ENCODE measurements at places on chromosomes 7 and 10.

DNA sequence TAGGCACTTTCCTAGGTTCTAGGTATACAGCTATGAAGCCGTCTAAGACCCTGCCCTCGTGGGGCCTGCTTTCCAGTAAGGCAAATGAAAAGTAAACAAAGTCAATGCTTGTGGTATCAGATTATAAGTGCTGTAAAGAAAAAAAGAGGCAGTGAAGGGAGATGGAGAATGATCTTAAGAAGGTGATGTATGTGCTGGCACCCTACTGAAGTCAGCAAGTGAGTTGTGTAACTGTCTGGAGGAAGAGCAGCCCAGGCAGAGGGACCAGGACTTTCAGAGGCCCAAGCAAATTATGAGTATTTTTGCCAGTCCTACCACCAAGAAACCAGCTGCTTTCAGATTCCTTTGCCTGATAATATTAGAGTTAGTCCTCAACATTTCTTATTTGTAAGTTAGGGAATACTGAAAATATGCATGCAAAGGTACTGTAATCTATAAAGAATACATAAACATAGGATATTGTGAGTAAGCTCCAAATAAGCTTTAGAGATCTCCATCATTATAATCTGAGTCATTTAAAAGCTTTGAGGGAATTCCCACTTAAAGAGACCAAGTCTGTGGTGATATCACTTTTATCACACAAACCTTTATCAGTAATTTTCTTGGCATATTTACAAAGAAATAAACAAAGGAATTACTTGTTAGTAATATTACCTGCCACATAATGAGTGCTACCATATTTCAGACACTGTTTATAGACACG is 329.2 kb upstream of the LRGUK start:
- no peak for DNase-seq

GRCh38 chr10:77641788-77642397 is 4.3 kb upstream of the KCNMA1 start:
- DNase-seq = peak; percentile 59

GRCh38 chr7:130224210-130224609 is 16.6 kb downstream of the SSMEM1 start:
- DNase-seq = no peak

DNA sequence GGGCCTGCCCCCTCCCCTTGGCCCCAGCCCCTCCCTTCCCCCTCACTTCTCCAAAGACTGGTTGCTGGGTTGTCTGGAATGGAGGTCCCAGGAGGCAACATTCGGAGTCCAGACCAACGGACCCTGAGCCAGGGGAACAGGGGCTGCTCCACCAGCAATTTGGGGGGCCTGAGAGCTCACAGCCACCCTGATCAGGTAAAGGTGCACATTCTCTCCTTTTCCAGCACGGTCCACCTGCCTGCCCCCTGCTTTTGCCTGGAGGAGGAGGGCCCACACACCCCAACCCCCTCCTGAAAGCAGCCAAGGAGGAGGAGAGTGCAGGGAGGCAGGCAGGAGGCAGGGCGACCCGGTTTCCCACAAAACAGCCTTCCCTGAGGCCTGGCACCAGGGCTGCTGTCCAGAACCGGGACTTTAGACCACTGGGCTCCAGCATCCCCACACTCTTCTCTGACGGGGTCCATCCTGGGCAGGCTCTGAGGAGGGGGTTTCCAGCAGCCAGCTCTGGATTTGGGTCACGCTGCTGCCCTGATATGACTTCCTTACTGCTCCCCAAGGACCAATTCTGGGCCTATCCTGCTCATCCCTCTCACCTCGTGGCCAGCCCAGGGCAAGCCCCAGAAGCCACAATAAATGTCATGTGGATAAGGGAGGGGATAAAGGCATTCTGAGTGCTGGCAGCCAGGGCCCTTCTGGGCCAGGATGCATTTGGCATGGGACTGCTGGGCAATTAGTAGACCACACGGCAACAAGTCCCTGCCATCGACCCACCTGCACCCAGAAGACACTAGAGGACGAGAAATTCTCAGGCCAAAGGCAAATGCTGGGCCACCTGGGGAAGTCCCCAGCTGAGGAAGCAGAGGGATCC is 1.1 kb upstream of the CAMK2B start:
- no peak for DNase-seq

DNA sequence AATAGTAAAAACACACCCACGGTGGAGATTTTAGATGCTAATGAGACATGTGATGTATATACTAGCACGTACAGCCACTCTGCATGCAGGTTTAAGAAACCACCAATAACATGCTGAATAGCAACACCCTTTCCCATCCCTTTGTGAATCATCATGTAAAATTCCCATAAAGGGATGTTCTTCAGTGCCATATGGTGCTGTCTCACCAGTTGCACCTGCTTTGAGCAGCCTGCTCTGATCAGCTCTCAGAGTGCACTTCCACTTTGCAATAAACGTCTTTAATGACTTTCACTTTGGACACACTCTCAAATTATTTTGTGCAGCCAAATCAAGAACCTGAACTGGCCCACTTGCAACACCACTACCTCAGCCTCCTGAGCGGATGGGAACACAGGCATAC is 615.0 kb downstream of the ANKRD7 start:
- DNase-seq = no peak

DNA sequence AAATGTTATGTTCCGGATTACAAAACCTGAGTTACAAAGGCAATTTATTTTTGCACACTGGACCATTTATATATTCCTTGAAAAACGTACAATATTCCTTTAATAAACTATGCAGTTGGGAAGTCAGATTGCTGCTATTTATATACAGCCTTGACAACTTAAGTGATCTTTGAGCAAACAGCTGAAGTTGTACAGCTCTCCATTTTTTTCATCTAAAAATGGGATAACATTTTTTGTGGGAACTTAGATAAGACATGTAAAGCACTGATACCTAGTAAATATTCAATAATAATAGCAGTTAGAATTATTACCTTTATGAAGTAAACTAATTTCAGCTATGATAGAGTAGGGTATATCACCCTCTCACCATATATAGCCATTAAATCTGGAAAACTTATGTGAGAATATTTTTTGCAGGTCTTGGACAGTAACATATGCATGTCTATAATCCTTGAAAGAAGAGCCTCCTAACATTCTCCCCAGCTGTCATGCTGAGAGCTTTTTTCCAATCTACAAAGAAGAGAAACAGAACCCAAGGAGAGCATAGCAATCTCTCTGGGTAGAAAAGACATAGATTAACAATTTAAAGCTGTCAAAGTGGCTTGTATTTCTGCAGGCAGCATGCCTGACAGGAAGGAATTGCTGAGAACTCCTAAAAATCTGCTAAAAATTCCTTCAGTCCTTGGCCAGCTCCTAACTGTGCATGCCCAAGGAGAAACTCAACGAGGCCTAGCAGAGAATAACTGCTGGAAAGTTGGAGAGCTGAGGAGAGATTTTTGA is 326.0 kb downstream of the CRPPA start:
- DNase-seq = no peak

DNA sequence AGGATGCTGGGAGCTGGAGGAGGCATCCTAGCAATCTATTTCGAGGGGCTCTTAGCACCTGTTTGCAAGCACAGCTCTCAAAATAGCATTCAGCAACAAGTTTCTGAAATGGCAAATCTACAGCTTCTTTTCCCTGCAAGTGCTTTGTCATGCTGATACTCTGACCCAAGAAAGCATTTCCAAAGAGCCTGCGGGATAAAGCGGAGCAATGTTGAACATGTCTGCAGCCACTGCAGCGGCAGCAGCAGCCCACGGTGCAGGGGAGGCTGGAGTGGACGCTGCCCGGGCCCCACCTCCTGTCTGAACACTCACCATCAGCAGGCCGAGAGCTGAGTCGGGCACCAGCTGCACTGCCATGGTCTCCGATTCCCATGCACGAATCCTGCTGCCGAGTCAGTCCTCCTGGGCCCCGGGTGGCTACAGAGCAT is 964 bp downstream of the FRMD4A start:
- DNase-seq = no peak

DNA sequence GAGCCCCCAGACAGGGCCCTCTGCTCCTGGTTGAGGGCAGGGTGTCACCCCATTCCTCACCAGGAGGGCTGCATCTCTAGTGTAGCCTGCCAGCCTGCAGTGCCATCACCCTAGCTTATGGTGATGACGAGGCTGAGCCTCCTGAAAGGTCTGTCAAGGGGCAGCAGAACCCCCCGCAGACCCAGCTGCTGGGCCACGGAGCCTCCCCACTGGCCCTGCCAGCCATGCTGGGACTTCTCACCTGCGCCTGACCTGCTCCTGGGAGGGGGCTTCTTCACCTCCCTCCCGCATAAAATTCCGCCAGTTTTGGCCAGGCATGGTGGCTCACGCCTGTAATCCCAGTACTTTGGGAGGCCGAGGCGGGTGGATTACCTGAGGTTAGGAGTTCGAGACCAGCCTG is 40.4 kb upstream of the RASGEF1A start:
- no peak for DNase-seq

GRCh38 chr7:5622286-5622685 is 159.2 kb downstream of the RNF216 start:
- no peak for DNase-seq

GRCh38 chr10:125091891-125092290 is 68.5 kb downstream of the CTBP2 start:
- no peak for DNase-seq

DNA sequence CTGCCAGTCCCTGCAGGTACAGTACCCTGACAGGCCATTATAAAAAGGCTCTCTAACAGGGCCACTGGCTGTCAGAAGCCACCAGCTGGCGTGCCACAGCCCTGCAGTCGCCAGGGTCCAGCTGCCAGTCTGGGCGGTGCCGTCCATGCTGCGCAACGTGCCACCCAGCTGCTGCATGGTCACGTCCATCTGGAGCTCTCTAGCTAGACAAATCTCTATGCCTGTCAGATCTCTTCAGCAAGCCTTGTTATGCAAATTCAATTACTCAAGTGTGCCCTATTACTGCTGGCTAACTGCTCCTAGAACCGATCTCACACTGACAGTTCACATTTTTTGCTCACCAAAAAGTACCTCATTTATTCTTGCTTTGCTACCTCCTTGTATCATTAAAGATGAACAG is 75.9 kb downstream of the HIBADH start:
- DNase-seq = no peak

- DNase-seq = no peak
Measured at GRCh38 chr7:29282819-29283414, 88.3 kb downstream of the CHN2 start.

DNA sequence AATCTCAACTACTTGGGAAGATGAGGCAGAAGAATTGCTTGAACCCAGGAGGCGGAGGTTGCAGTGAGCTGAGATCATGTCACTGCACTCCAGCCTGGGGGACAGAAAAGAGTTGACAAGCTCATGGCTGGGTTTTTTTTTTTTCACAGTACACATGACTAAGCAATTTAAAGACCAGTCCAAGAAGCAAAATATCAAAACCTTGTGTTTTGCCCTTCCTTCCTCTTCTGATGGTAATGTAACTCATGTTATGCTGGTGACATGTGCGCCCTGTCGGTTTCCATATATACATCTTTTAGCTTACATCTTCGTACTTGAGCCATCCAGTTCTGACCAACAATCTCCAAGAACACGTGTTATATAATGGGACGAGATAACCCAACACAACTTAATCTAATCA is 237.7 kb upstream of the PLXDC2 start:
- no peak for DNase-seq

DNA sequence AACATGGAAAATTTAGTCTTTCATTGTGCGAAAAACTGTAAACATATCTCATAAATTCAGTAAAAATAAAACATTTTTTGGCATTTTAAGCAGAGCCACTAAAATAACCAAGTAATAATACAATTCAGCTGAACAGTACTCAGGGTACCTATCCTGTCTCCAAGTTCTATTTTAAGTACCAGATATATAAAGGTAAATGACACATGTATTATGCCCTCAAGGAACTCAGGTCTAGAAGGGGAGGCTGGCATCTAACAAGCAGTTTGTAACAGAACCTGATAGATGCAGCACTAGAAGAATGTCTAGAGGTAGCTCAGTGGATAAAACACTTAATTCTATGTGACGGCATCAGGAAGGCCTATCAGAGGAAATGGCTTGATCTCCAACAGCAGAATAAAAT is 112.2 kb downstream of the CRPPA start:
- DNase-seq = no peak

DNA sequence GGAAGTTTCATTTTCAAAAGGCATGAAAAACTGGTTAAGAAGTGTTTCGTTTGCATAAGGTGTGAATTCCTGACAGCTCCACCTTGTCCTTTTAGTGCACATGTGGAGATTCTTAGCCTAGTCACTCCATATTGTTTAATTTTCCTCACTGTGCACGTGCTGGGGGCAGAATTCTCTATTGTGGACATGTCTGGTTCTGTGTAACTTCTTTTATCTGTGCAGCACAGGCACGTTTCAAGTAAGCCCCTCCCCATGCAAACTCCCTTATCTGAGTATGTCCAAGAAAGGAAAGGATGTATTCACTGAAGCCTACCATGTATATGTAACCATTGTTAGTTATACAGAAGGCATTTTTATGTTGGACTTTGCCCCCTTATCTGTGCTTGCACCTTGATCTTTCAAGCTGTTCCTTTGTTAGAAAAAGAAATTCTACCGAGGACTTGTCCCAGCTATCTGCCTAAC is 1346.3 kb downstream of the REEP3 start:
- no peak for DNase-seq

DNA sequence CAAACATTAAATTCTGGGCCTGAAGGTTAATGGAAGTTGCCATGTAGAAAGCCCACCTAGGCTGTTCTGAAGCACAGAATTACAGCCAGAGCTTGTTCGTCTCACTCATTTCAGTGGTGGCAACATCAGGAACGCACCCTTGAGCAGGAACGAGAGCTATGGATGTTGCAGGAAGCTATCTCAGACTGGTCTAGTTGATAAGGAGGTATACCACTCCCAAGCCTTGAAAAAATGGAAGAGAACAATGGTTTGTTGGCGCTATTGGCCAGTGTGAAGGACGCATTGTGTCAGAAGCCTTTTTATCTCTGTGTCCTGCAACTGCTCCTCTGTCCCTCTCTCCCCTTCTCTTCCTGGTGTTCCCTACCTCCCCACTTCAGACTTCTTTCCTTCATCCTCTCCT is 60.9 kb upstream of the RAPGEF5 start:
- DNase-seq = no peak

DNA sequence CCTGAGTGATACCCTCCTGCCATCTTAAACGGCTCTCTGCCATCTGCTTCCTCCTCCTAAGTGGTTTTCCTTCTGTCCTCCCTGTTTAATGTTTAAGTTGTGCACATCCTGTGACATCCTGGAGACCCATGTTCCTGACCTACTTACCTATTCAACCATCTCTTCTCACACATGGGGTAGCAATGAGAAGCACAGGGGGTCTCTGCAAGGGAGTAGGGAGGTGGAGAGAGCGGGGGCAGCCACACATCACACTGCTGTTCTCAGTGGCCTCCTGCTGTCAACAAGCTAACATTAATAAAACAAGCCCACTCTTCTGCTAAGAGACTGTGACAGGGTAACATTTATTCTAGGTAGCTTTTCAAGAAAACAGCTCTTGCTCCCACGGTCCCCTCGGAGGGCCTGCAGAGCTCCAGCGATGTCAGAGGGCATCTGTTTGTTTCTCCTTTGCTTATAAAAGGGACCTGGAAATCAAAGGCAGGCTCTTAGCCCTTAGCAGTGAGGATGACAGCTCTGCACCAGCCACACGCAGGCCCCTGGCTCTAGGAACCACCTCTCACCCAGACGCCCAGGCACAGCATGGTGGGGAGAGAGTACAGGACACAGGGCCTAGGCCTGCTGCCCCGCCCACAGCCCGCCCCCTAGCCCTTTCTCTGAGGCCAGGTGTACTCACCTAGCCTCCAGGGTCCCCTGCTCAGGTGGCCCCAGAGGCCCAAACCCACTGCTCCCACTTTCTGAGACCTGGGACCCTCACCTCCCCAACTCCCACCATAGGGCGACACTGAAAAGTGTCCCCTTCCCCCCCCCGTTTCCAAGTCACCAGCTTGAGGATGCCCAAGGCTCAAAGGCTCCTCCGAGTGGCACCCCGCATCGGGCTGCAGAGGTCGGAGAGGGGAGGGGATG is 943 bp upstream of the SLC18A2 start:
- DNase-seq = no peak
